Left cardiac atrium (tissue), 4 donors: ENCODE measurements at places on chromosomes 11 and 22. TPM values are rescaled to one million over a fixed set of nuclear protein-coding genes. Genes with fewer than 3 reads are reported as not detected.

Gene TRIM51
- not detected for total RNA-seq

Gene SHISAL1
- 1.4 TPM for total RNA-seq

- peak; percentile 63 for DNase-seq
These were observed 62.0 kb upstream of the PRR5 start for GRCh38 chr22:44639891-44640617.

- DNase-seq, result no peak
These were observed 33.0 kb upstream of the PLET1 start for GRCh38 chr11:112293614-112294013.

- DNase-seq, result no peak
These were observed 29.9 kb downstream of the FGF4 start for GRCh38 chr11:69745201-69745600.

Gene TMEM225
- not detected for total RNA-seq

Gene TYR
- total RNA-seq, result not detected

Gene PATE2
- total RNA-seq, result not detected

Gene HBB
- 77.3 TPM for total RNA-seq

- no peak for DNase-seq
These were observed 414.5 kb upstream of the SYN3 start for GRCh38 chr22:33472462-33473344.

Gene SLC17A6
- not detected for total RNA-seq

Gene LRRC75B
- total RNA-seq, result 4.2 TPM

Gene RFPL3
- not detected for total RNA-seq

Gene OR51B5
- not detected for total RNA-seq

Gene KRTAP5-2
- not detected for total RNA-seq

DNA sequence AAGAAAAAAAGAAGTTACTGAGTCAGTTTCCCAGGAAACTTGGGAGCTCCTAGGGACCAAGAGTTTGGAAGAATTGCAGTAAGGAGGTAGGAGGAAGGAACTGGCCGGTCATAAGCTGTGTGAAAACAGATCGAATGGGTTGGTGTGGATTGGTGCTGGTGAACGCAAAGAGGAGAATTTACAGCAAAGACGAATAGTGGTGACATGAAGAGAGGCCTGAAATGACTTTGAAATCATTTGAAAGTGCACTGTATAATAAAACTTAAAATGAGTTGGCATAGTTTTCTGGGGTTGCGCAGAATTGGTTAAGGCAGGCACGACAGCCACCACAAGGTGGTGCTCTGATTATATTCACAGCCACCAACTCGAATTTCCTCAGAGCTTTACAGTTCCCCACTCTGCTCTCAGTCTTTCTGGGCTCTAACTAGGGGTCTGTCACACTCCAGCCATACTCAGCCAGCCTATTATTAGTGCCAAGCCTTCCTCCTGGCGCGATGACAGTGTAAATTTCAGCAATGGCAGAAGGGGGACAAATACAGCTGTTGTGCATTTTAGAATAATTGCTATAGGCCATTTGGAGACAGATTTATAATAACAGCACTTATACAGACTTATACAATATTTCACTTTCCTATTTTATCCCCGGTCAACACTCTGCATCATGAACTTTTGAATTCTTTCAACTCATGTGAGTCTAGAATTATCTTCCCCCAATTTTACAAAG, 8.3 kb upstream of the HTR3B start:
- DNase-seq, result peak; percentile 35

DNA sequence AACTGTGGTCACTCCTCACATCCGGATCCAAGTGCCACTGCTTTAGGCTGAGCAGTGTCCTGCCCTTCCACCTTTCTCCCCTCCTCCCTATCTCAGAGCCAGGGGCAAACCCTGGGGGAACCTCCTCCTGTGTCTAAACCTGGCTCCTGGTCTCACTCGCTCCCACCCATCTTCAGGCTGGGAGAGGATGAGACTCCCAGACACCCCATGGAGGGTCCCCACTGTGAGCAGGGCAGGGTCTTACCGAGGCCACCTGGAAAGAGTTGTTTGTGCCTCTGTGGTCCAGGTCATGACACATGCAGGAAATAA, 93.6 kb downstream of the PDE2A start:
- DNase-seq, result no peak

DNA sequence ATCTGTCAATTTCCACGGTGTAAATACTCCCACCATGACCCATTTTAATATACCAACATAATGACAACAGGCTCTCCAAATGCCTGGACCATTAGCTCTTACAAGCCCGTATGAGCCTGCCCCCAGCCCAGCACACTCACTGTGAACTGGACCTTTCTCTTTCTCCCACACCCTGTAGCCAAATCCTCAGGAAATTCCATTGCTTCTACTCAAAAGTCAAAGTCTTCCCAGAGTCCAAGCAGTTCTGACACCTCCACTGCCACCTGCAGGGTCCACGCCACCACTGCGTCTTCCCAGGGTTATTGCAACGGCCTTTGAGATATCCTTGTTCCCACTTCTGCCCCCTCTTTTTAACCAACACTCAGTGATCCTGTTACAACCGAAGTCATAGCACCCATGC, 110.1 kb upstream of the ASPHD2 start:
- no peak for DNase-seq

GRCh38 chr11:108891143-108891542, 226.3 kb downstream of the DDX10 start:
- DNase-seq, result no peak

DNA sequence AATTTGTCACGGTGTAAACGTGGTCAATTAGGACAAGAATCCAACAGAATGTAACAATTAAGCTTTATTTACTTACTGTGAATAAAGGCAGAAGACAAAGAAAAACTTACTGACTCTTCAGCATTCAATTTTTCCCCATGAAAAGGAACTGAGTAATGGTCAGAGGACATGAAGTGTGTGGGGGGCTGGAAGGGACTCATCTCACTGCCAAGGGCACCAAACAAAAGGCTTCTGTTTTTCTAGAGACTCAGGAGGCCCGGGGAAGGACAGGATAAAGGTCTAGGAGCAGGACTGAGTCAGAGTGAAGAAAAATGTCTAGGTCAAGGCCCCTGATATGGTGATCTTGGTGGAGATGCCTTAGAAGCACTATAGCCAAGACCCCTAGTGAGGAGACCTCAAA, 564.2 kb upstream of the ANO5 start:
- DNase-seq, result no peak

- DNase-seq, result no peak
These were observed 6.7 kb downstream of the SYNGR1 start for GRCh38 chr22:39356464-39356863.

Gene MB
- 7,312 TPM for total RNA-seq

Gene TRPM5
- not detected for total RNA-seq

- DNase-seq, result no peak
These were observed 50.4 kb upstream of the KCNQ1OT1 start for GRCh38 chr11:2750101-2750681.

DNA sequence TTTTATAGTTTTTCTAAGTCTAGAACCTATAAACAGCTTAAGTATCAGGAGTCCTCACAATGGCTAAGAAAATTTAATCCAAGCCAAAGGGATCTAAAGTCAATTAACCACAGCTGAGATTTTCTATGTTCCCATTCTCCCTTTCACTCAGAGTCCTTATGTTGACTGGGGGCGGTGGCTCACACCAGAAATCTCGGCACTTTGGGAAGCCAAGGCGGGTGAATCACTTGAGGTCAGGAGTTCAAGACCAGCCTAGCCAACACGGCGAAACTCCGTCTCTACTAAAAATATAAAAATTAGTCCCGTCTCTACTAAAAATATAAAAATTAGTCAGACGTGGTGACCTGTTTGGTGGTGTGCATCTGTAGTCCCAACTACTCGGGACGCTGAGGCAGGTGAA, 6.9 kb downstream of the RDX start:
- DNase-seq, result no peak

- no peak for DNase-seq
These were observed 39.5 kb upstream of the BRSK2 start for GRCh38 chr11:1350086-1350725.

DNA sequence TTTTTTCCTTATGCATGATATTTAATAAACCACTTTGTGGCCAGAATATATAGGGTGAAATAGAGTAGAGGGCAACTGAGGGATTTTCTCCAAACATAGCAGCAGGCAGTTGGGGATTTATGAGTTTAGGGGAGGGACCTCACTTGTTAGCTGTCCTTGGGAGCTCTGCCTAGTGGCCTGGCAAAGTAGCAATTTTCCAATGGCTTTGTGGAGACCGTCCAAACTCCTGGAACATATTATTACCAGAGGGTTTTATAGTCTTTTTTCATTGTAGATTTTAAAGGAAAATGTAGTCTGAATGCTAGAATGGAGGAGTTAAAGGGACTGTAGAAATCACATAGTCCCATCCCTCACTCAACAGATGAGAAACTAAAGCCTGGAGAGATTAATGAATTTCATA, 32.3 kb downstream of the AMOTL1 start:
- peak; percentile 53 for DNase-seq

GRCh38 chr11:86722006-86722405, 49.6 kb upstream of the ME3 start:
- DNase-seq, result no peak

GRCh38 chr11:103147627-103148026, 38.4 kb downstream of the DYNC2H1 start:
- no peak for DNase-seq

Gene IMMP1L
- total RNA-seq, result 27.7 TPM

- no peak for DNase-seq
These were observed 113.1 kb upstream of the ARHGAP42 start for GRCh38 chr11:100573911-100574513.

GRCh38 chr11:47551086-47551485, 1.8 kb downstream of the CELF1 start:
- no peak for DNase-seq

Gene GRAMD1B
- 3.1 TPM for total RNA-seq

GRCh38 chr11:86303257-86303656, 1.2 kb downstream of the HIKESHI start:
- no peak for DNase-seq

DNA sequence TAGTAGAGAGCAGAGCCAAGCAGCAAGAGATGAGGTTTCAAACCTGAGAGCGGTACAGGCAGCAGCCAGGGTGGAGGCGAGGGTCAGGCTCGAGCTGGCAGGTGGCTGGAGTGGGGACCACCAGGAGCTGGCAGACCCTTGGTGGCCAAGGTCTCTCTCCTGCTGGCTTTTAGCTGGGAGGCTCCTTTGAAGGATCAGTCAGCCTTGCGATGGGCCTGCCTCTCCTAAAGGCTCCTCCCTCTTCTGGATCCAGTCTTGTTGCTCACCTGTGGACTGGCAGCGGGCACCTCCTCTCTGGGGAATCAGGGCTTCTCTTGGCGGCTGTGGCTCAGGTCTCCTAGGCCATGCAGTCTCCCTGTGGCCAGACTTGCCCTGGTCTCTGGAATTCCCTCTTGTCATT, 24.8 kb downstream of the TPST2 start:
- DNase-seq, result no peak

- DNase-seq, result no peak
These were observed 2.0 kb upstream of the PRDM11 start for GRCh38 chr11:45144126-45145082.

Gene CASP5
- total RNA-seq, result 0.18 TPM

Gene SMTN
- total RNA-seq, result 142 TPM

DNA sequence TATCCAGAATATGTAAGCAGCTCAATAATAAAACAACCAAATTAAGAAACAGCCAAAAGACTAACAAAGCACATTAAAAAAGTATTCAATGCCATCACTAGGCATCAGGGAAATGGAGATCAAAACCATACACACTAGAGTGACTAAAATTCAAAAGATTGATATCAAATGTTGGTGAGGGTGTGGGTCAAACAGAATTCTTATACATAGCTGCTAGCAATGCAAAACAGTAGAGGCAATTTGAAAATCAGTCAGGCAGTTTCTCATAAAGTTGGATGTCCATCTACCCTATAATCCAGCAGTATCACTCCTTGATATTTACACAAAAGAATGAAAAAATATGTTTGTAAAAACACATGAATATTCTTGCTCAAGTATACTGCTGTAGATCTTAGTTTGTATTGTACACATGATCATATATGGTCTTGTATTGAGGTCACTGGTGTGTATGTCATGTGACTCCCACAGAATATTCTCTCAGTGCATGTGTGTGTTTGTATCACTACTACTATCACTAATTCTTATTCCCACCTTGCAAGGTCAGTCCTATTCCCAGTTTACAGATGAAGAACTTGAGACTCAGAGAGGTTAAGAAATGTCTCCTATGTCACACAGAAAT, 54.9 kb downstream of the SLC5A1 start:
- DNase-seq, result no peak

- DNase-seq, result no peak
These were observed 2.6 kb downstream of the AP1B1 start for GRCh38 chr22:29385748-29386147.

GRCh38 chr11:2774173-2775082, 74.6 kb upstream of the KCNQ1OT1 start:
- no peak for DNase-seq

GRCh38 chr11:121104312-121104762, 3.3 kb downstream of the TECTA start:
- DNase-seq, result no peak

Gene PARVG
- total RNA-seq, result 9.5 TPM

DNA sequence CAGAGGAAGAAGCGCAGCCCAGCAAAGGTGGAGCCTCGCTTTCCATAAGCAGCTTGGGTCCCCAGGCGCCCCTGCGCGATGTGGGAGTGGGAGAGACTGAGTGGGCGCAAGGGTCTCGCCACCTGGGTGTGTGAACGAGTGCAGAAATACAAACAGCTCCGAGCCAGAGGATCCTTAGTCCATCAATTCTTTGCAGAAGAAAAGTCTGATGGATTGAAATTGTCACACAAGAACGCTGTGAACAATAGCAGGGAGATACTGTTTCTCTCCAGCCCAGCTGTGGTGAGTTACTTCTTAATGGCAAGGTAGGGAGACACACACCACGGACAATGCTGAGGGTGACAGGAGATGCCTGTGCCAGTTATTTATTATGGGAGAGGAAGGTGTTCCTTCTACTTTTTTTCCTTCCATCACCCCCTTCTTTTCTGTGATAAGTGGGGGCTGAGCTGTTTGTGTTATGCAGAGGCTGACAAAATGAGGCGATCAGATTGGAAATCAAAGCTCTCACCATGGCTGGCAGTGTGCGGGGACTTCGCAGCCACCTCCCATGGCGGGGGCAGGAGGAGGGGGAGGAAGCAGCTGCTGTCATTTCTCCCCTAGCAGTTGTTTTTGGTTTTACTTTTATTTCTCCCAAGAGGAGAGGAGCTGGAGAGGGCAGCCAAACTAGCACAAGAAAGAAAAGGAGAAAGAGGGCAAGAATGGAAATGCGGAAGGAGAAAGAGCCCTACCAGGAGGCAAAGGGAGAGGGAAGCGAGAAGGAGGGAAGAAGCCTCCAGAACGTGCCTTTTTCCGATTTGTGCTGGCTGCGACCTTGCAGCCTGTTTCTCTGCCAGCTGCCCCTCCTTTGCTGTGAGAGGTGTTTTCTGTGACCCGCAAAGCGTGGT, 755.8 kb downstream of the NTM start:
- DNase-seq, result no peak

GRCh38 chr22:35839841-35840301, 122.2 kb downstream of the APOL5 start:
- no peak for DNase-seq

Gene RFPL2
- total RNA-seq, result not detected

- no peak for DNase-seq
These were observed 8.5 kb downstream of the NAV2 start for GRCh38 chr11:19721176-19721575.

DNA sequence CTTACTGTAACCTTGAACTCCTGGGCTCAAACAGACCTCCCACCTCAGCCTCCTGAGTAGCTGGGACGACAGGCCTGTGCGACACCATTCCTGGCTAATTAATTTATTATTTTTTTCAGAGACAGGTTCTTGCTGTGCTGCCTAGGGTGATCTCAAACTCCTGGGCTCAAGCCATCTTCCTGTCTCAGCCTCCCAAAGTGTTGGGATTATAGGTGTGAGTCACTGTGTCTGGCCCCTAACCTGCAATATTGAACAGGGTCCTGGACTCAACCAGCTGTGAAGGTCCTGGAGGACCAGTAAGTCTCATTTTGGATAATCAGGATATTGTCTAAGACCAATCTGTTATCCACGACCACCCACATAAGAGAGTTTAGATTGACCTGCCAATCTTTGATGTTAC, 15.2 kb downstream of the CCDC134 start:
- no peak for DNase-seq
